ENCODE measurements at places on chromosomes 11 and 22. TPM values are rescaled to one million over a fixed set of nuclear protein-coding genes. Genes with fewer than 3 reads are reported as not detected.

- DNase-seq, result no peak
Observed at GRCh38 chr11:117678658-117679406, 118.2 kb downstream of the DSCAML1 start.

Gene CDPF1
- total RNA-seq, result 11.5 TPM

Gene KDM4D
- 0.90 TPM for total RNA-seq

GRCh38 chr11:116888884-116889549, 51.6 kb upstream of the APOA1 start:
- DNase-seq, result no peak

Gene TEX54
- not detected for total RNA-seq

GRCh38 chr11:37786214-37786755, 1188.2 kb upstream of the RAG2 start:
- DNase-seq, result peak; percentile 74

- DNase-seq, result no peak
Observed at GRCh38 chr11:7170431-7170830, 81.3 kb upstream of the SYT9 start.

DNA sequence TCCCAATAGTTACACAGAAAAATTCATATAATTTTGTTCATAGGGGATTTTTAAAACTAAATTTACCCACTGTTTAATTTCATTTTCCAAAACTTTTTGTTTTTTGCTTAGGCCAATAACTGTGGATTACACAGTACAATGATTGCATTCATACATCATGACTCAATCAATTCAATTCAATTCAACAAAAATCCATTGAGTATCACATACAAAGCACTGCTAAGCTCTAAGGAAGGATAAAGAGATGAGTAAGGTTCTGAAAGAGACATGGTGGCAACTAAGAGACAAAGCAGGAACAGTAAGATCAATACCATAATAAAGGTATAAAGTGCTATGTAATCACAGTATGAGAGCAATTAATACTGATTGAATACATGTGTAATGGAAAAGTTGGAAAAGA, 9.4 kb upstream of the LAYN start:
- peak; percentile 67 for DNase-seq

Gene PDHX
- total RNA-seq, result 37.2 TPM

DNA sequence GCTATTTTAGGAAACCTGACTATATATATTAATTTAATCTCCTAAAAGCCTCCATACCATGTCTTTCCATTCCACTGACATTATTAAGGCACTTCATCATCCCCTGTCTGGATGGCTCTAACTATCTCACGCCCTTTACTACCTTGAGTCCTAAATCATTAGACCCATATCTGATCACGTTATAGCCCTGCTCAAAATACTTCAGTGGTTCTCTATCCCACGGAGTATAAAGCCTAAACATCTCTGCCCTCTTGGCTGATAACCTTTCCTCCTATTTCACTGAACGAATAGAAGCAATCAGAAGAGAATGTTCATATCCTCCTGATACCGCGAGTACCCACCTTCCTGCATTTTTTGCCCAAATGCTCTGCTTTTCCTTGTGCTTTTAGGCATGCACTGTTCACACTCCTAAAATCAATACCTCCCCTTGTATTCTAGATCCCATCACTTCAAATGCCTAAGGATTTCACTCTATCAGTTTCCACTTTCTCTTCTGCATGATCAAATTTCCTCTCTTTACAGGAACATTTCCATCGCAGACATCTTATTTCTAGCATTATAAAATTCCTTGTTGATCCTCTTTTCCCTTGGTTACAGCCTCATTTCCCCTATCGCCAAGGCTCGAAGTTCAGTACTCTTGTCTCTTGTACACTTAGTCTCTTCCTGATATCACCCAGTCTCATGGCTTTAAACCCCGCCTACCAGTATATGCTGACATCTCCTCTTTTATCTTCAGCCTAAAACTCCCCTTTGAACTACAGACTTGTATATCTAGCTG, 45.0 kb upstream of the BIRC3 start:
- DNase-seq, result no peak

- DNase-seq, result no peak
Observed at GRCh38 chr11:117769533-117769932, 27.5 kb downstream of the DSCAML1 start.

DNA sequence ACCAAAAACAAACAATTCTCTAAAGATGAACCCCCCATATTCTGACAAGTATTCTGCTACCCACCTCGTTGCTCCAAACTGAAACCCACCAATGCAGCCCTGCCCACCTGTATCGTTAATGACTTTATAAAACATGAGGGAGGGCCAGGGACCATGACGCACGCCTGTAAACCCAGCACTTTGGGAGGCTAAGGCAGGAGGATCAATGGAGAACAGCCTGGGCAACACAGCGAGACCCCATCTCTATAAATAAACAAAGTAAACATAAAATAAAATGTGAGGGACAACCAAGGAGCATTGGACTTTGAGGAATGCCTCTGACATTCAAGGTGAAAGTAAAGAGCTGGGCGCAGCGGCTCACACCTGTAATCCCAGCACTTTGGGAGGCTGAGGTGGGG, 39.8 kb upstream of the ATXN10 start:
- no peak for DNase-seq

GRCh38 chr11:79078456-79078855, 362.4 kb downstream of the TENM4 start:
- peak; percentile 47 for DNase-seq

DNA sequence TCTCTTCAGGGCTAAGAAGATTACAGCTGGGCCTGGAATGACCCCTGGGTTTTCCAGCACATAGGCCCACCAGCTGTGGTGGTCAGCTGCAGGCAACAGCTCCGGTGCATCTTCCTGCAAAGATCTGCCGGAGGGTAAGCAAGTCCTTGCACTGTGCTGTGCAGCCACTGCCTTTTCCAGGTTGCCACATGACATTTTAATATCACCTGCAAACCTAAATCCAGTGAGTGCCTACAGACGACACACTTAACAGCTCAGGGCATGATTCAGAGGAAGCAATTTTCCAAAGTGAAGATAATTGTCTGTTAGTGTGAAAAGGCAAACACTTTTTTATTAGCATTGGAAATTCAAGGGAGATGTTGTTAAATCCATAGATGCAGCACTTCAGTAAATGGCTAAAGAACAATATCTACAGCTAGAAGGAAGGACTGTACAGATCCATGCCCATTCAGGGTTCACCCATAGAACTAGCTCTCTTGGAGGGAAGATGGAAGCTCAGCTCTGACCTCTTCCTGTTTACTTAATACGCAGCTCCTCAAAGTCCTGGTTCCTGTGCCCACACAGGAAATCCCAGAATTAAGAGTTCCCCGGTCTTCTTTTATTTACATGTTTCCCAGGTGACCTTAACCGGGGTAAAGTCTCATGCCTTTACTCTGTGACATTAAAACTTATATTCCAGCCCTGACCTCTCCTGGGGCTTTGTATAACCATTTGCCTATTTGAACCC, 13.3 kb upstream of the NRIP3 start:
- peak; percentile 2 for DNase-seq

- DNase-seq, result no peak
Observed at GRCh38 chr11:121577106-121577848, 124.5 kb upstream of the SORL1-AS1 start.

GRCh38 chr11:57764972-57765371, 3.4 kb downstream of the CTNND1 start:
- no peak for DNase-seq

DNA sequence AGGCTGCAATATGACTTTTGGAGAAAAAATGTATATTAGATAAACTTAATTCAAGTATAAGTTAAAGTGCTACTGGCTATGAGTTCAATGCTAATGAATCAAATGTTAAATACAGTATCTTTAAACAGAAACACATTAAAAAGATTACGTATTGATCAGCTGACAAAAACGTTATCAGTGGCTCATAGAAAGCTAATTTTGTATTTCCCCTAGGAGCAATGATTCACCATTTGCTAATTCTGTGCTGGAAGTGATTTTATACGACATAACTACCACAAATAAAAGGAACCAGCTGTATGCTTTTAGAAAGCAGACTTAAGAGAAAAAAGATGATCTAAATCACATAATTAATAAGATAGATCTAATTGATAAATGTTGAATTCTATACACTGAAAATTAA, 43.6 kb downstream of the MRE11 start:
- DNase-seq, result peak; percentile 36

DNA sequence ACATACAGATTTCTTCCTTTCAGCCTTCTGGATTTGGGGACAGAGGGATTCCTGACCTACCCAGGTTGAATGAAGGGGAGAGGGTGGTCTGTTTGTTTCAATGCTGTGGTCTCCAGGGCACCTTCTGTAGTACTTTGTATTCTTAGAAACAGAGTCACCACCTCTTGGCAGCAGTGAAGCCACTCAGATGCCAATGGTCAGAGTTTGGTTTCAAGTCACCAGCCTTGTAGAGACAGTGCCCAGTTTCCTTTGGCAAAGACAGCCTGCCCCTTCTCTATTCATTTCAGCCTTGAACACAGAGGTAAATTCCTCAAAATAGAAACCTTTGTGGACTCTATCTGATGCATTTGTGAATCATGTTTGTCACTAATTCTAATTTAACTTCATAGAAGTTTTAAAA, 111.7 kb upstream of the RASSF10 start:
- no peak for DNase-seq

DNA sequence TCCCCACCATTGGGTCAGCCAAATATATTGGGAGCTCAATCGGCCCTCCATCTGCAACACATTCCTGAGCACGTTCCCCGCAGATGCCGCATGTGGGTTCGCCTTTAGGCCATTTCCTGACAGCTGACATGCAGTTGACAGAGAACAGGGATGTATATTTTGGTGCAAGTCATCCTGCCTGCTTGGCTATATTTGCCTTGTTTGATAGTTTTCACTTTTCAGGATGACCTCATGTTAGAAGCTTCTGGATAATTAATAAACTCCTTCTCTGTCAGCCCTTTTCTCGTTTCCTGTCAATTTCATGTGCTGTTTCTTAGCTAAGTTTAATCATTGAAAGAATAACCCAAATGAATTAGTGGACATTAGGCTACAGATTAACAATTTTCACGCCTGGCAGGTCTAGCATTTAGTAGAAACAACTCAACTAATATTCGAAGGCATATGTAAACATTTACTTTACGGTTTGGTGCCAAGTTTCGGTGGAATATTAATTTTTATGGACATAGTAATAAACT, 105.8 kb upstream of the SLC5A12 start:
- peak; percentile 30 for DNase-seq
